Tibial artery (tissue), 4 donors: ENCODE measurements at places on chromosomes 6 and 20.
A peak's percentile ranks its signal among the peaks of the same experiment; 100 is the strongest.

GRCh38 chr20:59822291-59823029, 111.0 kb downstream of the SYCP2 start:
- peak; percentile 55 for DNase-seq

DNA sequence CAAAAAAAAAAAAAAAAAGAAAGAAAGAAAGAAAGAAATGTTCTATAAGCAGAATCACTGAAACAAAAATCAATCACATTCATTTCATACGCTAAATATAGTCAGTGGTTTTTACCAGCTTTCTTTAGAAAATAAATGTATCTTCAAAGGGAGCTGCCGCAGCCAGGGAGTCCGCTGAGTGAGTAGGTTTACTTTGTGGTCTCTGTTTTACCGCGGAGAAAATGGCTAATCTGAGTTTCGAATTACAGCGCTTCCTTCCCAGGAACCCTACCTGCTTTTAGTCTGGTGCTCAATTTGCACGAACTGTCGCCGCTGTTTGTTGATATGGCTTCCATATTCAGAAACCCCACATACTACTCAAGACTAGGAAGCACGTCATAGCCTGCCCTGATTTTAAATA, 102.4 kb downstream of the TFAP2A start:
- no peak for DNase-seq

DNA sequence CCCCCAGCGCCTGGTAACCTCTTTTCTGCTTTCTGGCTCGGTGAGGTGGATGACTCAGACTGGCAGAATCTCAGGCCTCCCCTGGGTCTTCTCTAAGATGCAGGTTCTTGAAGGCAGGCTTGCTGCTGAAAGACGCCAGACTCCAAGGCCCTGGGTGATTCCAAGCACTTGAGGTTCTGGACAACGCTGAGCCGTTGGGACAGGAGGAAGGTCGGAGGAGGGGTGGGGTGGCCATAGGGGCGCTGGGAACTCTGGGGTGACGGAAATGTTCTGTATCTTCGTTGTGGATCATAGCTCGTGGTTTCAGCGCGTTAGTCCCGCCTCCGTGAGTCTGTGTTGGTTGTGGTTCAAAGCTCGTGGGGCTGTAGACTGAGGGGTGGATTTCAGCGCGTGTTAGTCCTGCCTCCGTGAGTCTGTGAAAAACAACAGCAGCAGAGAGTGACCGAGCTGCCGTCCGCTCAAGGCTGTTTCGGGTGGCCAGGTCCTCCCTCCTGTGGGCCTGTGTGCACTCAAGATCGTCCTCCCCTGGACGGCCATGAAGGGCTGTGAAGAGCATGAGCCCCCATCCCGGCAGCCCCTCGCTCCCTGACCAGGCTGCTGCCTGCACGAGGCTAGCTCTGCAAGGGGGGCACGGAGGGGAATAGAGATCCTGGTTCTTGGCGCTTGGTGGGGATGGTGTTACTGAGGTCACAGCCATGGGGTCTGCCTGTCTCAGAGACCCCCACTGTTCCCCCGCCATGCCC, 7.7 kb downstream of the NTSR1 start:
- no peak for DNase-seq

GRCh38 chr6:116685437-116685993, 4.5 kb downstream of the KPNA5 start:
- no peak for DNase-seq

DNA sequence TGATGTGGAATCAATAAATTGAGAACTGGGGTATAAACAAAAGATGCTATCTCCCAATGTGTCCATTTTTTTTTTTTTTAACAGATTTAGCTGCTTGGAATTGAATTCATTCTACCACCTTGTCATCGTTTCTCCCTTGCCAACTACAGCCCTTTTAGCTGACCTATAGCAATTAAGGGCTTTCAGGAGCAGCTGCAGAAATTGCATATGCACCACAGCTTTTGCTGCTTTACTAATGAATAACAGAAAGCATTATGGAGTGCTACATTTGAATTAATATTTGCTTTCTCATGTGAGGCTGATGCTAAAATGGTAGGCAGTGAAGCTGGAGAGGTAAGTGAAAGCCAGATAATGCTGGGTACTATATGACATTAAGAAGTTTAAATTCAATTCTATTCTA, 5.7 kb downstream of the SESN1 start:
- DNase-seq = no peak

DNA sequence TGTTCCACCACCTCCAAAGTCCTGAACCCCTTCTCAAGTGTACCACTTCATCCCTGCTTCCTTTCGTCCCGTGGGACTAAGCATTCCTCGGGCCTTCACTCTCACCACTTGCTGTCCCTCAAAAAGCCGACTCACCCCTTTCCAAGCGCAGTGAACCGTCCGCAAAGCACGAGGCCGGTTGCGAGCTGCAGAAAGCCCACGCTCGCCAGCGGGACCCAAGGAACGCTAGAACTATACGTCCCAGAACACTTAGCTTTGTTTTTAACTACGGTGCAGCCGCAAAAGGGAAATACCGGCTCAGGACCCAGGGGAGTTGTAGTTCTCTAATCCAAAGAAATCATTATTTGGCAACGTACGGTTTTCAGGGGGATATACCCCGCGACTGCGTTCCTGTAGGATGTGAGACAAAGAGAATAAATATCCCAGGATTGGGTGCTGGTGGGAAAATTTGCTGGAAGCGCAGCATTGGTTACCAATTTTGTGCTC, 416 bp upstream of the POLR1H start:
- DNase-seq = peak; percentile 40

DNA sequence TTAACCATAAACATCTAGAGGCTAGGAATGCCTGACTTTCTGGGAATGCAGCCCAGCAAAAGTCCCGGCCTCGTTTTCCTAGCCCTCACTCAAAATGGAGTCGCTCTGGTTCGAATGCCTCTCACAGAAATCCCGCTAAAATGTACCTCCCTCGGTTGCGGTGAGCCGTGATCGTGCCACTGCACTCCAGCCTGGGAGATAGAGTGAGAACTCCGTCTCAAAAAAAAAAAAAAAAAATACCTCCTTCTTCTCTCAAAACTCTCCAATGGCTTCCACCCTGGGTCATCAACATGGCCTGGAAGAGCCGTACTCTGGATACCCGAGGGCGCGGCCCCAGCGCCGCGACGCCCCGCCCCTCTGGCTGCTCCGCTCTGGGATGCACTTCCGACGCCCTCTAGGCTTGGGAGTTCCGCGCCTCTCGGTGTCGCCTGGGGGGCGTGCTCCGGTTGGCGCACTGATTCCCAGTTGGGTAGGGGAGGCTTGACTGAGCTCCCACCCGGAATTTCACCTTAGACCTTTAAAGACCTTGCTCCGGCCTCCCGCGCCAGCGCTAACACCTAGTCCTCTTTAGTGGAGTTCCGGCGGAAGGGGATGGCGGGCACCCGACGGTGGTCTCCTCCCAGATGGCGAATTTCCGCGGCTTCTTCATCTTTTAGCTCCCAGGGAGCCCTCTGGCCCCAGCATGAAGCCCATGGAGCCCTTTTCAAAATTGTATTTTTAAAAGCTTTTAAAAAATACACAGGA, 12.3 kb downstream of the HMGN4 start:
- DNase-seq = peak; percentile 77

DNA sequence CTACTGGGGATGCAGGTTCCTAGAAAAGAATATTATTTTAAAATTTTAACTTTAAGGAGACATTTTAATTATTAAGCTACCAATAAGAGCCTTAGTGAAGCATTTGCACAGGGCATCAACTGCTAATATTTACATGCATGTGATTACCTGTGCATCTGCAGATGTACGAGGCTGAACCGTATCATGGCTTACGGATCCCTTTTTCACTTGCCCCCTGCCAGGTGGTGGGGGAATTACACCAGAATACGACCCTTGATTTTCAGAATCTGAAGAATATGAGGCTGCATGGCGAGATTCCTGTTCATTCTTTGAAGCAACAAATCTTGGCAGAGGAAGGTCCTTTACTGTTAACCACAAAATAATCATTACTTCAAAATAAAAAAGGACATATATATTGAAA, 42.7 kb downstream of the REPS1 start:
- no peak for DNase-seq

DNA sequence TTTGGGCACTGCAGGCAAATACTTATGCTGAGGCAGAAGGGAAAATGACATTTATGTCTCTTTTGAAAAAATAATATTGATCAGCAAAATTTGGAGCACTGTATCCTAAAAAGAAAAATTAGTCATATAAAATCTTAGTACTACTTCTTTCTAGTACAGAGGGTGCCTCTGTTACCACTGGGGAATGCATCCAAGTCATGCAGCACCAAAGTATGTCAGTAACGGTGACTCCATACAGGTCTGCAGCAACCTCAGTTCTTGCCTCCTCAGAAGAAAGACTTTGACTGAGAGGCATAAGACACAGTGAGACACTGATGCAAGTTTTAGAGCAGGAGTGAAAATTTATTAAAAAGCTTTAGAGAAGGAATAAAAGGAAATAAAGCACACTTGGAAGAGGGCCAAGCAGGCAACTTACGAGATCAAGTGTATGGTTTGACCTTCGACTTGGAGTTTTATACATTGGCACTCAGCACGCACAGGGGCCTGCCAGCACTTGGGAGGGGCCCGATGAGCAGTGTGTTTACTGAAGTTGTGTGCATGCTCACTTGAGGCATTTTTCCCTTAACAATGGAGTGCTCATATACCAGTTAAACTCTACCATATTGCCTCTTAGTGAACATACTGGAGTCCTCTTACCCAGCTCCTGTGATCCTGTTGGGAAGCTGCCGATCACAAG, 1244.8 kb downstream of the EPHA7 start:
- no peak for DNase-seq

GRCh38 chr20:3747471-3747870, 15.0 kb downstream of the HSPA12B start:
- DNase-seq = no peak

DNA sequence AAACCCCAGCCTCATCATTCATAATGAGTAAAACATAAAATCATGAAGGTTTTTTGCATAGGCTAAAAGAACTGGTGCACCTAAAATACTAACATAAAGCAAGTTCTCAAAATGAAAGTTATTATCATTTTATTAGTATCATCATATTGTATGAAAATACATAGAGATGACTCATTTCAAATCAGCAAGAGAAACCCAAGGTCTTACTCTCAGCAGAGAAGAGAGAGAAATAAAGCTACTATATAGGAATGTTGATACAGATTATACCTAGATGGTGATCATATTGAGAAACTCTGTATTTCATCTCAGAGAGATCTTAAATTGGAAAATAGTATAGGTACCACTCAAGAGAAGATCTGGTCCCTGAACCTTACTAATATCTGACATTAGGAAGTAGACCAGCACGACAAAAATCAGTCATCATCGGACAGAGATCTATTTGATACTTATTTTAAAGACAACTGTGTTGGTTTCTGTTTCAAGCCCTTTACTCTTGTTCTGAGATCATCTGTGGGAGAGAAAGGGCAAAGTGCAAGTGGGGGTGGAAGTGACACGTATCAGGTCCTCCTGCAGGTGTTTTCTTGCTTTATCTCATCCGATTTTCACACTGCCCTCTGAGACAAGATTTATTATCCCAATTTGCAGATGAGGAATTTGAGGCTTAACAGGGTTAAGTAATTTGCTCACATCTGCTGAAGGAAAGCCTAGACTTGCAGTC, 532.3 kb downstream of the MAFB start:
- no peak for DNase-seq

GRCh38 chr6:69784595-69785377, 12.0 kb downstream of the LMBRD1 start:
- no peak for DNase-seq

DNA sequence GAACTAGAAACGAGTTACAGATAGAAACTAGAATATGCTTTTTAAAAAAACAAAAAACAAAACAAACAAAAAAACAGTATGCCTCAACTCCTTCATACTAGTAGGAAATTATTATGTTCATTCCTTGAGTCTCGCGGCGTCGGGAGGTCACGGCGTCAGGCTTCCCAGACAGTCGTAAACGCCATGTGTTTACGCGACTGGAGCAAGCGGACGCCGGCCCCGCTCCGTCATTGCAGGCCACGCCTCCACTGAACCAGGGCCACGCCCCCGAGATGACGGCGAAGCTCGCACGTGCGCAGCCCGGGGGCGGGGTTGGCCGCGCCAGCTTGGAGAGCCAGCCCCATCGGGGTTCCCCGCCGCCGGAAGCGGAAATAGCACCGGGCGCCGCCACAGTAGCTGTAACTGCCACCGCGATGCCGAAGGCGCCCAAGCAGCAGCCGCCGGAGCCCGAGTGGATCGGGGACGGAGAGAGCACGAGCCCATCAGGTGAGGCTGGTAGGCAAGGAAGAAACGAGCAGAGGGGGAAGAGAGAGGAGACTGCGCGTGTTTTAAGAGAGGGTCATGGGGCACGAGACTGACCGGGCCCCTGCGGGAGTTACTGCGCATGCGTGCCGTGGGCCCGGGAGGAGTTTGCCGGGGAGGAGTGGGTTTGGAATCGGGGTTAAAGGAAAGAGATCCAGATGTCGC, at the start of gene ABCF1:
ABCF1 (plus strand) TSS at position 368 of the 687 bp plus-strand sequence; CDS start at position 414, 46 bp downstream.
- DNase-seq = peak; percentile 96

- DNase-seq = no peak
Observed at GRCh38 chr6:141133346-141133745, 999.4 kb upstream of the GJE1 start.

DNA sequence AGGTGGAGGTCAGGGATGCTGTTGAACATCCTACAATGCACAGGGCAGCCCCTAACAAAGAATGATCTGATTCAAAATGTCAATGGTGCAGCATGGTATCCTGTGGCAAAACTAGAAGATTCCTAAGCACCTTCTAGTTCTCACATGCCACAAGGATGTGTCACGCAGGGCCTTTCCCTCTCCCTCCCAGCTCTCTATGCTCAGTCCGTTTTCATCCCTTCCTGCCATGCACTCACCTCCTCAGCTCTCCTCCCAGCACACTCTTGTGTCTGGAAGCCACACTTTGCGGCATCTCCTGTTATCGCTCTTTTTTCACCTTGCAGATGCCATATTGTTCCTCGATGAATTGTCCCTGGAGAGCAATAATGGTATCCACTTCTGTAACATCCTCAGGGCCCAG, 263.4 kb downstream of the CDC5L start:
- no peak for DNase-seq

- DNase-seq = no peak
Observed at GRCh38 chr6:12068899-12069557, 56.9 kb downstream of the HIVEP1 start.

- DNase-seq = no peak
Observed at GRCh38 chr6:127516662-127517273, 2.4 kb downstream of the MTCL3 start.

DNA sequence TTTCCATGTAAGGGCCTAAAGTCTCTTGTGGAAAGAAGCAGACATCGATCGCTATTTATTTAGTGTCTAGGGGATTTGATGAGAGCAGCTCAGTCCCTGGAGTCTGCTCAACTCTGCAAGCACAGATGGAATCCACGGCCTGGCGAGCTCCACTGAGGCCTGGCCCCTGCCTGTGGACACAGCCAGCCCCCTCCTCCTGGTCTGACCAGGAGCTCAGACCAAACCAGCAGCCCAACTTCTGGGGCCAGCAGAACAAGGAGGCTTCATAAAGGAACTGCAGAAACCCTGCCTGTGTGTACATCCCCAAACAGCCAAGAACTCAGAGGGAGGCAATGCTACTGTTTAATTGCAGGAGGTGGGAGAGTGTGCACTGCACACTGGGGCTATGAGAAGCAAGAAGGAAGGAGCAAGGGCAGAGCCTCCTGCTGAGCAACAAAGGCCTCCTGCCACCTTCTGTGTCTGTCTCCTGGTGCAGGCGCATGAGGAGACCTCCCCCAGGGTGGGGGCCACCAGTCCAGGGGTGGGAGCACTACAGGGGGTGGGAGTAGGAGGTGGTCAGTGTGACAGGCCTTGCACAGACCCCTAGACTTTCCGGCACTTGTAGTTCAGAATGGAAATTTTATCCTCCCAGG, 3.8 kb downstream of the CST5 start:
- no peak for DNase-seq
